ENCODE measurements at places on chromosomes 5 and 9. TPM values are rescaled to one million over a fixed set of nuclear protein-coding genes. Genes with fewer than 3 reads are reported as not detected.

The HK3 gene
- polyA plus RNA-seq = 0.99 TPM

GRCh38 chr5:122738088-122738487 is 36.8 kb upstream of the SNX2 start:
- DNase-seq = no peak

- DNase-seq = no peak
Observed at GRCh38 chr9:31623511-31623910, 760.9 kb upstream of the ACO1 start.

- no peak for DNase-seq
Observed at GRCh38 chr9:19631181-19631580, 157.7 kb downstream of the SLC24A2 start.

Data from renal pelvis (tissue), 12 donors.